ENCODE measurements at places on chromosomes 11 and 22.

DNA sequence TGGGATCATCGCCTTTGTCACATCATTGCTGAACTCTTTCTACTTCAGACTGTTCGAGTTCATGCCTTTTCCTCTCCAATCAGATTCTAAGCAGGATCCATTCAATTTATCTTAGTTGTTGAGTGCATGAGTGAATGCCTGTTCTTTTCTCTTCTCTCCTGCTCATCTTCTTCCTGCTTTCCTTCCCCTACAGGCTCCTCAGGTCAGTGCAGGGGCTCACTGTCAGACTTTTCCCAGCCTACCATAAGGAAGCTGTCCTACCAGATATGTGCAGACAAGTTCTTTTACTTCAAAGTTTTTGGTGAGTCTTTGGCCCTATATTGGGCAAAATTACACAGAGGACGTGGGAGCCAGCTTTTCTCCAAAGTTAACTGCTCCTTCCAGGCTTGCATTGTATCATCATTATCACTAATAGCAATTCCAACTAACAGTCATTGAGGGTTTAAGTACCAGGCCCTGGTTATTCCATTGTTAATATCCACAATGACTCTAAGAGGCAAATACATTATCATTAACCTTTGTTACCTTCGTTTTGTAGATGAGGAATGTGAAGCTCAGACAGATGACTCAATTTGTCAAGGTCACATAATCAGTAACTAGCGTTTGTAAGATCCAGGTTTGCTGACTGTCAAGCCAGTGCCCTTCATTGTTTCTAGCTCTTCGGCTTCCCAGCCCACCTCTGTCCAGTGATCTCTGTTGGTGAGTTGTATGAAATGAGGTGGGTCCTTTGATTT lies 30.4 kb downstream of the OR6Q1 start:
- DNase-seq, result no peak

GRCh38 chr22:45638834-45639746 lies 32.5 kb upstream of the ATXN10 start:
- no peak for DNase-seq

DNA sequence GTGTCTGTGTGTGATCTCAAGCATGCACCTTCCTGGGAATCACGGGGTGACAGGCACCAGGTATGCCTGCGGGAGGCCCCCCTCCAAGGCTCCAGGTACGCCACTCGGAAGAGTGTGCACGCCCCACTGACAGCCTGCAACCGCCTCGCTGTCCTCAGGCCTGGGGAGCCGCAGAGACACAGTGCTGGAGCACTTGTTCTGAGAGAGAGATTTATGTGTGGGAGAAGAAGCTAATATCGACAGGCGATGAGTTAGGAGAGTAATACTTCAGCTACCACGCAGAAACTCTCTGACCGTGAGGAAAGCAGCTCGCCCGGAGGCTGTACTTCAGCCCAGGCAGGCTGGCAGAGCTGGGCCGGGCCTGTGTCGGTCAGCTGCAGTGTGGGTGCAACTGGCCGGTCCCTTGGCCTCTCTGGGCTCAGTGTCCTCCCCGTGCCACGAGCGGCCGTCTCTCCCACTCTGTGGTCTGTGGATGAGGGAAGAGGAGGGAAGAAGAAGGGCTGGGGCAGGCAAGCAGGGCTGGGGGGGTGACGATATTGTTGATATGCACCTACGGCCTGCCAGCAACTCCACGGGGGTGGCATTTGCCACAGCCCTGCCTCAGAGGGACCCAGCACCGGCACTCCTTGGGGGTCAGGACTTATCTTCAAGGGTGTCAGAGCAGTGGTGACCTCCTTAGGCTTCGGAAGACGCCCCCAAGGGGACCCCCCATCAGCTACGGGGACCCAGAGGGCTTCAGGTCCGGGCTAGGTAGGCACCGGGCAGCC lies 7.3 kb downstream of the B3GAT1 start:
- no peak for DNase-seq

DNA sequence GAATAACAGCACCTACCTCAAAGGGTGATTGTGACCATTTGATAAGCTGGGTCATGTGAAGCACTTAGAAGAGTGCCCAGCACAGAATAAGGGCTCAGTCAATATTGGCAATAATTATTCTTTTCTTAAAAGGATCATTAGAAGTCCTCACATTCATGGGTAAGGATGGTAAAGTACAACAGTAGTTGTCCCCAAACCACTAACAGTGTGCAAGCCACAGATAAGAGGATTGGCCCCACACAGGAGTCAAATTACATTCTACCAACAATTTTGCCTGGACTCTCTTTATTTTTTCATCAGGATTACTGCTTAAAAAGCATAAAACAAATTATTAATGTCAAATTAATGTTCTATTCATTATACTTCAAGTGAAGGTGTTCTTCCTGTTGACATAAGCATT lies 271.5 kb upstream of the PDGFD start:
- DNase-seq, result no peak

GRCh38 chr22:16958475-16958874 lies 49.5 kb downstream of the GAB4 start:
- no peak for DNase-seq

GRCh38 chr11:130425156-130425555 lies 3.3 kb downstream of the ADAMTS8 start:
- no peak for DNase-seq

DNA sequence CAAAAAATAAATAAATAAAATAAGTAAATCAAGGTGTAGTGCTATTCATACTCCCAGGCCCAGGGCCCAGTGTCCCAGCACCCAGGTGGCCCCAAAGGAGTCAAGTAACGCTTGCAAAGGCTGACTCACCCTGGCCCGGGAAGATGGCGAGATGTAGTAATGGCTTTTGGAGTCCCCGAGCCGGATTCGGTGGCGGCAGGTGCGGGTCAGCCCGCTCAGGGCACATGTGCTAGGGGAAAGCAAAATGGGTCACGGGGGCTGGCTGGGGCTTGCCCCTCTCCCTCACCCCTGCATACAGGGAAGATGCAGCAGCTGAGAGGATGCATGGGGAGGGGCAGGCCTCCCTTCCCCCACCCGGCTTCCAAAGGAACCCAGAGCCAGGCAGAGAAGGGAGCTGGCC lies 11.0 kb upstream of the FADS3 start:
- no peak for DNase-seq

- no peak for DNase-seq
Observed at GRCh38 chr11:57539342-57539741, 1.9 kb downstream of the SMTNL1 start.

DNA sequence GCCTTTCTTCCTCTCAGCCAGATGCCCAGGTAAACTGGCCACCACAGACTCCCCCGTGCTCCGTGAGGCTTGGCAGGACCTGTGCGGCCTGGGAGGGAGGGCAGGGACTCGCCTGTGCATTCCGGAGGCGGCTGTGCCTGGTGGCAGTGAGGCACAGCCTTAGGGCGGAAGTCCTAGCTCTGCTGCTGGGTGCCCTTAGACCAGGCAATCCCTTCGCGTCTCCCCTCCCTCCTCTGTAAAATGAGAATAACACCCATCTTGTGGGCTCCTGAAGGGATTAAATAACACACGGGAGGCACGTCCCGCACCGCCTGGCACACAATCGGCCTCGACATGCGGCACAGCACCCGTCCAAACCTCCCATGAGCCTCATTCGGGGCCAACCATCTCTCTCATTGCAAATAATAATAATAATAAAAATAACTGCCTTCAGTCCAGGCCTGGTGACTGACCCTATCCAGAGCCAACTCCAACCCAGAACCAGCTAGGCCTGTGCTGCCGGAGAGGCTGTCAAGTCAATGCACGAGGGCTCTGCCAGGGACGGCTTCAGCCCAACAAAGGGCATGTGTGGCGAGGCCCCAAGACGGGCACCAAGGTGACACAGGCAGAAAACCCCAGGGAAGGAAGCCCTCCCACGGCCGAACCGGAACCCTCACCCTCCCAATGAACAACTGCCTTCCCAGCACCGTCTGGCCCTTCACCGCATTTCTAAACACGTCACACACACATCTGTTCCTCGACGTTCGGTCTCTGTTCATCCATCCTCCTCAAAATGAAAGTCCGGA lies 8.2 kb downstream of the LTO1 start:
- no peak for DNase-seq

DNA sequence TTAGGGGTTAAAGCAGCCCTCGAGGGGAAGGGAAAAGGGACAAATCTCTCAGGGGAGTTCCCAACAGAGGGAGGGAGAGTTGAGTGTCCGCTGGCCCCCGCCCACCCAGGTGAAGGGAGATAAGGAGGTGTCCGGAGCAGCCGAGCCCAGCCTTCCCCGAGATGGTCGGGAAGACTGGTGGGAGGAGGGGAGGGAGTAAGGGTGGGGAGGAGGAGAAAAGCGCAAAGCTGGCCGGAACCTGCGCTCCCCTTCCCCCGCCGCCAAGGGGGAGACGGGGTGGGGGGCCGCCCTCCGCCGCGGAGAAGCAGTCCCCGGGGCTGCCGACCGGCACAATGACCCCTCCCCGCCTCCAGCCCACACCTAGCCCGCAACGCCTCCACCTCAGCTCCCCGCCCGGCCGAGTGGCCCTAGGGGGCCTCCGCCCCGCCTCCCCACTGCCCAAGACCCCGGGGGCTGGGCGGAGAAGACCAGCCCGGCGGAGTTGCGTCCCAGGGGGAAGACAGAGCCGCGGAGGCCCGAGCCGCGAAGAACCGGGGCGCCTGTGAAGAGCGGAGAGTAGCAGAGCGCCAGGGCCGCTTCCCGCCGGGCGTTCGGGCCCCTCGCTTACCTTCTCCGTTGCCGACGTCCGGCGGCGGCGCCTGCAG lies 479 bp downstream of the RSF1 start:
- peak; percentile 63 for DNase-seq

DNA sequence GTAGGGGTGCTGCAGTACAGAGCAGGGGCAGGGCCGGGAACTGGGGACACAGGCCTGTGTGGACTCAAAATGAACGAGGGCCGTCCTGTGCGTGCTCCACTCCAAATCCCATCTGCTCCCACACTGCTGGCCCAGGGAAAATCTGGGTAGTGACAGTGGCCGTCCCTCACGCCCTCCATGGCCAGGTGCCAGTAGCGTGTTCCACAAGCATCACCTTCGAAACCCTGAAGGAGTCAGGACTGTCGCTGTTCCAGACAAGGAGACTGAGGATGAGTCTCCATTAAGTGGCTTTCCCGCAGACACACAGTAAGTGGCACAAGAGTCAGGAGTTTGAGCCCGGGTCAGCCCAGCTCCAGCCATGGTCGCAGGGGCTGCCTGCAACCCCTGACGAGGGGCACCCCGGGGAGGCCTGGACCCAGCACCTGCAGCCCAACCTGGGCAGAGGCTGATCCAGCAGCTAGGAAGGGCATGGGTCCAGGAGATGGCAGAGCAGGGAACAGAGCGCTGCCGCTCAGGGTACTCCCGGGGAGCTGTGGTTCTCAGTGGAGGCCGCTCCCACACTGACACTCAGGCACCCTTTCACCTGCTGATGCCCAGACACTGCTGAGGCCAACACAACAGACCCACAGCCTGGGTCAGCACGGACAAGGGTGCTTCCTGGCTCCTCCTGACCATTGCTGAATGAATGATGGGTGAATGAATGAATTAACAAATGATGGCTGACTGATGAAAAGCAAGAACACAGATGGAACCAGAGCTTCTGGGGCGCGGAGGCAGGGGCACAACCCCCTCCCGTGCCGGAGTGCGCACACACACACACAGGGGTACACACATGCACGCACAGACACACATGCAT lies 35.3 kb downstream of the IGF2 start:
- DNase-seq, result no peak

DNA sequence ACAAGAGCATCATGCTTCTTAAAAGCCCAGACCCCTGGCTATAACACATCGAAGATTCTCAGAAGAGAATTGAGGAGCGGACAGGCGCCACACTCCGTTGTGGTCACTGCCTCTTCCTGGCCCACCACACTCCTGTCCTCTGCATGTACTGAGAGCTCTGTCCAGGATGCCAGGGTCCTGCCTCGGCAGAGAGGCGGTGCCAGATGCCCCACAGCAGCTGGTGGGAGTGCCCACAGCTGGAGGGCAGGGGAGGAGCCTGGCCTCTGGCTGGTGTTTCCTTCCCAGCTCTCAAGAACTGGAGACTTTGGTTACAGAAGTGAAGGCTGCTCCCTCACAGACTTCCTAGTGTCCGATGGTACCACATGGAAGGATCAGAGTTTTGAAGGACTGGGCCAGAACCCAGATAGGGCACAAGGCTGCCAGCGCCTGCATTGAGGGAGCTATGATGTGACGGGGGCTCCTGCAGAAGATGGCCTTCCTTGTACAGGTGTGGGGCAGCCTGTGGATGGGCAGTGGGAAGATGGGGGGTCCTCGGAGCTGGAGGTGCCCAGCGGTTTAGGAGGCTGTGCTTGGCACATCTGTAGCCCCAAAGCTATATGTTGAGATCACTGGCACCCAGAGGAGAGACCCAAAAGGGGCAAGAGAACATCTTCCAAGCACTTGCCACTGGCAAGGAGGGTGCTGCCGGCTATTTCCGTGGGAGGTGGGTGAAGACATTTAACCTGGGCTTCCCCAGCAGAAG lies 19.4 kb downstream of the RSPH14 start:
- DNase-seq, result no peak

- DNase-seq, result no peak
Observed at GRCh38 chr11:20658135-20658534, 11.3 kb upstream of the NELL1 start.
